RPMI8226 (cell line): ENCODE measurements at places on chromosomes 7 and 10.

DNA sequence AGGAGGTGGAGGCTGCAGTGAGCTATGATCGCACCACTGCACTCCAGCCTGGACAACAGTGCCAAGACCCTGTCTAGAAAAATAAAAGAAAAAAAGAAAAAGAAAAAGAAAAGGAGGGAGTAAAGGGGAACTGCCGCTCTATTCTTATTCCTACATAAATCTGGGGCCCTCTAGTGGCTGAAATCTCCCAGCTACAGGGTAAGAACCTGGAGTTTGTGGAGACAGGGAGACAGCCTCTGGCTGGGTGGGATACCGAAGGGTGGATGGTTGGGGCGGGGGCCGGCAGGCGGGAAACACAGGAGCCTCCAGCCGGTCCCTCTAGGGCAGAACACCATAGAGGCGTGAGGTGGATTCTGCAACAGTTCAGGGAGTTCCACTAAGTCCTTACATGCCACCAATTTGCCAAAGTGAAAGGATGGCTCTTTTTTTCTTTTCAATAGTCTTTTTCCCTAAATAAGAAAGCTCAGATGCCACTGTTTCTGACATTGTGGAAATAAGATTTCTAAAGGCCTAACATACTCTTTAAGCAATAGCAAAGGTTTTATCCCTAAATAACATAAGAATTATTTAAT is 117.3 kb downstream of the SVIL start:
- peak; percentile 36 for DNase-seq

GRCh38 chr7:36203071-36203790 is 50.2 kb downstream of the EEPD1 start:
- no peak for DNase-seq

DNA sequence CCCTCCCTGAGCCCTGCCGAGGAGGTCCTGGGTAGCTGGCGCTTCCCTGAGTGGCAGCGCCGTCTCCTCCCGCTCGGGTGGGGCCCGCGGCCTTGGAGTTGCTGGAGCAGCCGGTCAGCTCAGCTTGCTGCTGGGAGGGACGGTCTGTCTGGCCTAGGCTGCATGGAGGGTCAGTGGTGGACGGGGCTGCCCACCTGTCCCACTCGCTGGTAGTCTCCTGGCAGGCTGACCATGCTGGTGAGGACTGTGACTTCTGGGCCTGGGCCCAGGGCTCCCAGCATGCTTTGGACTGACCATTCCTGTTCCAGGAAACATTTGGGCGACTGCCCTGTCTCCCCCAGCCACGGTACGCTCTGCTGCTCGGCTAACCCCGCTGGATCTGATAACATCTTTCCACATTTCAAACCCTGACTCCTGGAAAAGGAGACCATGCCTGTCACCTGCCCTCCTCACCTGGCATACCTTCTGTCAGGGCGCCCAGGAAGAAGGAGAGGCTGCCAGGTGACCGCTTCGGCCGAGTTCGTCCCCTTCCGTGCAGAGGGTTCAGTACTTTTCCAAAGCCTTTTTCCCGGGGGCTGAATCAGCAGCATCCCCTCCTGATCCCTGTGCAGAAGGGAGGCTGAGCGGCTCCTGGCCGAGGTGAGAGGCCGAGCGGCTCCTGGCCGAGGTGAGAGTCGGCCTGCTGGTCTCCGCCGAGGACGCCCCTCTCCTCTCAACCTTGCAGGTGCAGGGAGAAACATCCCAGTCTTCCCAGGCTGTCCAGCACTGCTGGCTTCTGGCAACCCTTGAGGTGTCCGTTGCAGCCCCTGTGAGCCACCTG is 43.4 kb downstream of the FAM20C start:
- no peak for DNase-seq

DNA sequence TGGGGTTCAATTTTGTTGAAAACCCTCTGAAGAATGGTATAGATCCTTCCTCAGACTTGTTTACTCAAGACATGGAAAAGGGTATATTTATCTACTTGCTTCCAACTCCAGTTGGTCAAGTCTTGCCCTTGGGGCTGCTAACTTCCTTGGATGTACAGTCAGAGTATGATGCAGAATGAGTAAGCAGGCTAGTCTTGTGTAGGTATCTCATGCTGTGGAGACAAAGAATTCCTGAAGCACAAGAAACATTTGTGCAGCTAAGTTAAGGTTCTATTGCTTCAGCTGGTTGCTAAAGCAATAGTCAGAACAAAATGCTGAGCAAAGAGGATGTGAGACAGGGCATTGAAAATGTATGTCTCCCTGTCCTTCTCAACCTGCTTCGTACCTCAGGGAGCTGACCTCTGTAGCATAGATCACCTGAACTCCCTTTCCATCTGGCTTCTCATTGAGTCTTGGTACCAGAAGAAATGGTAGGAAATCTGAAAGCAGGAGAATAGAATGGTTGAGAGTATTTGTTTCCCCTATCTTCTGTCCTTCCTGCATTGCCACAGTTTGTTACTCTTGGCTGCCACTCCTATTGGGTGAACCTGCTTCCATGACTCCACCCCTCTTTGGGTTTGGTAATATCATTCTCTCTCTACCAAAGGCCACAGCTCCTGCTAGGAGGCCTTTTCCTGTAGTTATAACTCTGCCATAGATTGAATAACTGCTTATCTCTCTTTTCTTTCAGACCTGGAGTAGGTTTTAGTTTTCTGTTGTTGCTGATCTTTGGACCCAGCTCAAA is 346.0 kb downstream of the PHF14 start:
- DNase-seq: no peak
